Smooth muscle cell of trachea (primary cell): ENCODE measurements at places on chromosomes 5 and 9. TPM values are rescaled to one million over a fixed set of nuclear protein-coding genes. Genes with fewer than 3 reads are reported as not detected.

RNF20 gene
- total RNA-seq: 30.4 and 38.5 TPM in 2 replicates

TMC1 gene
- 1.3 TPM in 1 of 2 replicates, not detected in the other for total RNA-seq

TAS2R1 gene
- total RNA-seq: not detected in 2 replicates

ANKRD18B gene
- total RNA-seq: 0.87 and 2.6 TPM in 2 replicates

CDHR2 gene
- total RNA-seq: under 0.01 TPM in 2 replicates

PCA3 gene
- not detected in 2 replicates for total RNA-seq

ELAVL2 gene
- 0.15 and 0.17 TPM in 2 replicates for total RNA-seq

HACD4 gene
- total RNA-seq: 13.4 and 16.3 TPM in 2 replicates

ALDOB gene
- not detected in 2 replicates for total RNA-seq

HK3 gene
- total RNA-seq: not detected in 2 replicates

SOX30 gene
- under 0.01 TPM in 1 of 2 replicates, not detected in the other for total RNA-seq

CYSTM1 gene
- 18.0 and 45.5 TPM in 2 replicates for total RNA-seq

FAXDC2 gene
- 11.2 and 14.9 TPM in 2 replicates for total RNA-seq

NMUR2 gene
- total RNA-seq: not detected in 2 replicates

KIAA0825 gene
- total RNA-seq: 4.0 and 5.5 TPM in 2 replicates
